RKO (cell line): ENCODE measurements at places on chromosomes 7 and 10.
A peak's percentile ranks its signal among the peaks of the same experiment; 100 is the strongest.

DNA sequence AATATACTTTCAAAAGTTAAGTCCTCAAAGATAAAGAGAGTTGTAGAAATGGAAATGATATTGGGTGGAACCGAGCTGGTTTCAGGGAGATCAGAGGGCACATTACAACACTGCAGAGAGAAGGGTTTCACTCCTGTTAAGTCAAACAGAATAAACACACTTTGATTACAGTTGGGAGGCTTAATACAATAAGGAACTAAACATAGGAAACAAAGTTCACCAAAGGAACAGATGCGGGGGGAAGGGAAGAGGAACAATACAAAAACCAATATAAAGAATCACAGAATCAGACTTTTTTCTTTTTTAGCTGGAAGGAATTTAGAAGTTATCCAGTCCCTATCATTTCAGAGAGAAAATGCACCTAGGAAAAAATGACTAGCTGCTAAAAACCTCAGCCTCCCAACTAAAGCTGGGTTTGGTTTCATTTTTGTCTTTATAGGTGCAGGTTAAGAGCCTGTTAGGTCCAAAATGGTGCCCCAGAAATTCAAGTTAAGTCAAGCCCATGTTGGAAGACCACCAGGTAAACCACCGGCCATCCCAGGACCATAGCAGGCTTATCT is 81.9 kb downstream of the DNMBP start:
- no peak for DNase-seq

- no peak for DNase-seq
Observed at GRCh38 chr10:113300617-113301016, 252.2 kb upstream of the HABP2 start.

GRCh38 chr10:1114719-1115606 is 58.8 kb downstream of the WDR37 start:
- DNase-seq = no peak

- DNase-seq = no peak
Observed at GRCh38 chr10:69659241-69660038, 29.4 kb downstream of the FAM241B start.

- DNase-seq = peak; percentile 21
Observed at GRCh38 chr7:79461660-79462059, 8.2 kb upstream of the MAGI2 start.

- peak; percentile 49 for DNase-seq
Observed at GRCh38 chr10:128631801-128632241, 505.6 kb upstream of the MKI67 start.

GRCh38 chr10:43390759-43391158 is 18.2 kb downstream of the HNRNPF start:
- peak; percentile 85 for DNase-seq

DNA sequence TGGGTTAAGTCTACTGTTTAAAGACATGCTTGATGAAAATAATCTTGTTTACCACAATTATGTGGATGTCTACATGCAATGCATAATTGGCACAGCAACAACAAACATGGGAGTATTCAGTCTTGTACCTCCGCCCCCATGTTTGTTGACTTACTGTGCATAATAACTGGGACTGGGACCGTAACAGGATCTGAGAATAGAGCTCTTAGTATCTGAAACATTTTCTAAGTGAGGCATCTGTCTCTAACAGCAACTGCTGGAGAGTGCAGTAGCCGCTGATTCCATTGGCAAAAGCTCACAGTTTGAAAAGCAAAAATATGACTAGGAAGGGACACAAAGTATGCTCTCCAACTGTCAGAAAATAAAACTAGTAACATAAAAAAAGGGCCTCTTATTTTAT is 61.6 kb downstream of the ENO4 start:
- DNase-seq = no peak

DNA sequence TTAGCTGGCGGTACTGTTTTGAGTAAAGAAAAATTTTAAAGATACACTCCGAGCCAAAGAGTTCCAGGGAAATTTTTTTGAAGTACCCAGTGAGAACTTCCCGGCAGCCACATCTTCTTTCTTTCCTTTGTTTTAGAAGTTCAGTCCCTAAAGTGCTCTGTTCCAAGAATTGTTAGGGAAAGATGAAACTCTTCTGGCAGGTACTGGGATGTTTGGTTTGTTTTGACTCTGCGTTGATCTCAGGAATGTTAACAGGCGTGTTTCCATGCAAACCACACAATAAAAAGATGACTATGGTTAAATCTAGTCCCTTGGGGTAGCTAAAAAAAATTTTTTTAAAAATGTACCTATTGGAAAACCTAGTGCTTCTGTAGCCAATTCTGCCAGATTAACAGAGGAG is 224.7 kb upstream of the PHYHIPL start:
- DNase-seq = no peak

DNA sequence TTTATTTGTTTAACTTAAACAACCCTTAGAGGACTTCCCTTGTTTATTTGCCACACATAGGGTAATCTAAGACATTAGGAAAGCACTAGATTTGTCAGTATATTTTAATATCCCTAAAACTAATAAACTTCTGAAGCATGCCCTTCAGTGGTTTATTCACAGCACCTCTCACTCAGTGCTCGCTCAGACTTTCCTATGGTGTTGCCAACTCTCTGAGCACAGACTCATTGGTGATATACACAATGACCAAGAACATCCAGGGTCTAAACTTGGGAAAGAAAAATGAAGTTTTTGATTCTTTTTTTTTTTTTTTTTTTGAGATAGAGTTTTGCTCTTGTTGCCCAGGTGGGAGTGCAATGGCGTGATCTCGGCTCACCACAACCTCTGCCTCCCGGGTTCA is 82.2 kb downstream of the RAB11FIP2 start:
- no peak for DNase-seq

DNA sequence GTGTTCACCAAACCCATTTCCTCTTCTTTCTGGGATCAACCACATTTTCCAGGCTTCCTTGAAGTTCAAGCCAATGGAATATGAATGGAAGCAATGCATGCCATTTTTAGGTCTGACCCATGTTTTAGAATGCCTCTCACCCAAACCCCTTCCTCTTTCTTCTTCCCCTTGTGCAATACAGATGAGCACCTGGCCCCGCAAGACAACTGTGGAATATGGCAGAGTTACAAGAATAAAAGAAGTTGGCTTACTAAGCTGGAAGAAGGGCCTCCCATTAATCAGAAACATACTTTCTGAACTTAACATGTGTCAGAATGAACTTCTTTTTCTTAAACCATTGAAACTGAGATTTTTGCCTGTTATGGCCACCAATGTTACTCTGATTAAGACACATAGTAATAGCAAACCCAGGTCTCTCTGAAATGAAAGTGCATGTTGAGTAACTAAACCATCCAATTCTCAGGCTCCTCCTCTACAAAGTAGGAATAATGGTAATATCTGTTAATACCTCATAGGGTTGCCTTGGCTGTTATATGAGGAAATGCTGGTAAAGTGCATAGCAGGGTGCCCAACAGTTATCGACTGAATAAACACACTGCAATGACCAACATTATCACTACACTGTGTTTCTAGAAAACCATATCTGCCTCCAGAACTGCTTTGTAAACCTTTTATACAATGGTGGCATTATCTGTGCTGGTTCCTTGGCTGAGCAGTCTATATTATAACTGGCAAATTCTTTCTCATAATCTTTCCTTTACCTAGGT is 382.2 kb upstream of the NRP1 start:
- no peak for DNase-seq

- DNase-seq = peak; percentile 86
Observed at GRCh38 chr7:129635300-129636029, 23.9 kb downstream of the NRF1 start.

DNA sequence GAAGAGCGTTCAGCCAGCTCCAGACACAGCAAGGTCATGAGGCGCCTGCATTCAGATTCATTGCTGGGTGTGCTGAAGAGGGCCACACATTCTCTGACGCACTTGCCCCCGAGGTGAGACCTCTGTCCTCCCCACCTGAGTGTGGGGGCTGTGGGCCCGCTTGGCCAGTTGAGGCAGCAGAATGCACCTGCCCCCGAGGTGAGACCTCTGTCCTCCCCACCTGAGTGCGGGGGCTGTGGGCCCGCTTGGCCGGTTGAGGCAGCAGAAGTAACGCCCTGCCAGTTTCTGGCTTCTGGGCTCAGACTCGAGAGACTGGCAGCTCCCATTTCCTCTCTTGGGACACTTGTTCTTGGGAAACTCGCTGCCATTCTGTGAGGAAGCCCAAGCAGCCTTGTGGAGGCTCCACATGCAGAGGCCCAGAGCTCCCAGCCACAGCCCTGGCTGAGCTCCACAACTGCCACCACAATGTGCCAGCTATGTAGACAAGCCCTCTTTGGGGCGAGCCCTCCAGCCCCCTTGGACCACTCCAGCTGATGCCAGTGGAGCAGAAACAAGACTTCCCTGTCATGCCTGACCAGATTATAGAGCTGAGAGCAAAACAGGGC is 434.0 kb downstream of the DNAJB6 start:
- no peak for DNase-seq

GRCh38 chr10:38147686-38148085 is 53.5 kb downstream of the ZNF37A start:
- no peak for DNase-seq

DNA sequence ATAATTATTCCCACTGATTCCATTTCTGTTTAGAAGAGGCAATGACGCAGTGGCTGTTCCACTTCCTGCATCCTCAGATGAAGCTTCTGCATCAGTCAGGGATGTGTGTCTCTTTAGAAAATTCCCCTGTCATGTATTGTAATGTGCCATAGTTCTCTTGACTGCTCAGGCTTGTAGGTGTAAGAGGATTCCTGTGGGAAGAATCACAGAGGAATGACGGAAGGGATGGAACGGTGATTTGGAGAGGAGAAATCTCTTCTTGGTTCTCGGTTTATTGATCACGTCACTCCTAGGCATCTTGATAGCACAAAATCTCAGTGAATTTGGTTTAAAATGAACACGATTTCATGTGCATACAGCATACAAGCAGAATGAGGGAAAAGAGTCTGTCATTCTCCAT is 69.8 kb upstream of the PRKCQ start:
- DNase-seq = no peak

GRCh38 chr7:1889556-1890181 is 219.6 kb downstream of the ELFN1 start:
- no peak for DNase-seq

DNA sequence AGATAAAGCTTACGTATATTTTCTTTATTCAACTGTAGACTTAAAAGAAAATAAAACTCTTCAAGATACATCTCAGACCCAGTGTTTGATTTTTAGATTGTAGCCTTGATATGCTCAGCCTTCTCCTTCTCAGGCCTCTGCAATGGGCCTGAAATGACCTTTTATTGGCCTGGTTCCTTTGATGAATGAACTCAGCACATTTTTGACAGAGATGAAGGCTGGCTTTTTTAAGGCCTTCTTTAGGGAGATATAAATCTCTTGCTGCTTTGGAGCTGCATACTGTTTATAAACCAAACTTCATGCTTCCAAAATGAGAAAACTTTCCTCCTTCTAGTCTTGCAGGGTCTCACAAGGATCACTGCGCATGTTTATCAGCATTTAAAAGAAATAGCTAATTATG is 1049.8 kb downstream of the LRMDA start:
- DNase-seq = no peak

DNA sequence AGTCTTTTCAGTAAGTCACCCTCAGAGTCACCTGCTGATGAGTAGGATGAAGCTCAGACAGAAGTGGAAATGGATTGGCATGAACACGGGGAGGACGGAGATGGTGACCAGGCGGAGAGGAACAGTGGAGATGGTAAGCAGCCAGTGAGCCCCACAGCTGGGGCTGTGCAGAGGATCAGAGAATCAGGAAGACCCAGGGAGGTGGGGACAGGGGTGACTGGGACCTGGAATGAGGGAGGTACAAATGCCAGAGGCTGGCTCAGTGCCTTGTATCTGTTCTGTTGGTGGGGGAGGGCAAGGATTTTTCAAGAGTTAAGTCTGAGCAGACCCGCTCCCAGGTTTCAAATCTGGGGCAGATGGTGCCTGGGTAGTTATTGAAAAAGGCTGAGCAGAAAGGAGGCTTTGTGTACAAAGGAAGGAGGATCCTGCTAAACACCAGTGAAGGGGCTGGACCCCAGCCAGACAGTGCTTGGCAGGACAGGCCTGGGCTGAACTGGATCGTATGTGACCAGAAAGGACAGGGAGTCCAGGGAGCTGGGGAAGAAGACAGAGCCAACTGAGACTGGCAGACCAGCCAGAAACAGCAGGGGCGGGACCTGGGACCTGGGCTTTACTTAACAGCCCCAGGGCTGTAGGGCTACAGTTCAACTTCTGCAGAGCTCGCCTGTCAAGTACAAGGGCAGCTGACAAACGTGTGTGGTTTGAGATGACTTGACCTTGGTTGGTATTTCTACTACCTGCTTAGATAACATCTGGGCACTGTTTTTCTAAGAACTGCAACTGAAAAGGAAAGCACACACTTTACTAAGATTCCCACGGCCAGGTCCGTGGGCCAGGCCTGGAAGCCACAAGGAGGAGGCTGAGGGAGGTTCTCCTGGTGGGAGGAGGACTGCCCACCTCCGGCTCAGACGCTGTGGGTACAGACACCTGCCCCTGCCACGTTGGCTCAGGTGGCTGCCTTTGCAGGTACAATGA is 13.2 kb upstream of the FRMPD2 start:
- no peak for DNase-seq

DNA sequence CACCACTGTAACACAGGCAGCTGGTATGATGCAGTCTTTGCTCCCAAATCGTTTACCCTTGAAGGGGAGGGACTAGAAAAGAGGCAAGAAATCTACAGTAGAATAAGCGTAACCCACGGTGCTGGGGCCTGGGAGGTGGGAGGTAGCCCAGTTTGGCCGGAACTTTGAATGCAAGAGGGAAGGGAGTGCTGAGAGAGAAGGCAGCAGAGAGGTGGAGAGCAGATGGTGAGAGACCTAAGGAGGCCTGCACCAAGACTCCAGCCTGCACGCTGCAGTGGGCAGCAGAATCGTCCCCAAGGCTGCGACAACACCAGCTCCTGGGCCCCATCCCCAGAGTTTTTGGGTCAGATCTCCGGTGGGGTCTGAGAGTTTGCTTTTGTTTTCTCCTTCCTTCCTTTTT is 547.5 kb downstream of the GALNT17 start:
- no peak for DNase-seq

DNA sequence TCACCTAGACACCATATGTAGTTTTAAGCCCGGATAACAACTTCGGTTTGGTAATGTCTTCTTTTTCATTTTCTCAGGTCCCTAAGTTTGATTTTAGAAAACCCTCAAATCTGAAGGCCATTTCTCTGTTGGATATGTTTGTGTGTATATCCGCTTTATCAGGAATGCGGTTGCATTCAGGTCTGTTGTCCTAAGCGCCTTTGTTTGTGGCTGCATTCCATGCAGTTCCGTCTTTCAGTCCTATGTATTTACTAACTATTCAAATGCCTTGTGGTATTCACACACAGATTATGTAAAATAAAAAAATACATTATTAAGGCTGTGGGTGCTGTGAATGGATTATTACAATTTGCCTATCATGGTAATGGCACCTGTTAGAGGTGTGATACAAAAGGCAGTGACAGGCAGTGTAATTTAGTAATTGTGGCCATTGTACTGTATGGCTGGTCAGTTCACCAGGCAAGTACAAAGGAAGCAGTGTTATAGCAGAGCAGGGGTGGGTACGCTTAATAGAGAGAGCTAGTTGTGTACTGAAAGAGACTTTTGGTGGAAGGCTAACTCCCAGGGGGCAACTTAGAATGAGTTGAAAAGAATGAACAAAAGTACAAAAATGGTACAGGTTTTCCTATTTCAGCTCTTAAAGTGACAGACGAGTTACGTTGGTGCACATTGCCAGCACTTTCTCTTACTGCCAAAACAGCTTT is 136.4 kb downstream of the VTI1A start:
- no peak for DNase-seq
